Vagina (tissue), 2 donors: ENCODE measurements at places on chromosomes 7 and 10.

DNA sequence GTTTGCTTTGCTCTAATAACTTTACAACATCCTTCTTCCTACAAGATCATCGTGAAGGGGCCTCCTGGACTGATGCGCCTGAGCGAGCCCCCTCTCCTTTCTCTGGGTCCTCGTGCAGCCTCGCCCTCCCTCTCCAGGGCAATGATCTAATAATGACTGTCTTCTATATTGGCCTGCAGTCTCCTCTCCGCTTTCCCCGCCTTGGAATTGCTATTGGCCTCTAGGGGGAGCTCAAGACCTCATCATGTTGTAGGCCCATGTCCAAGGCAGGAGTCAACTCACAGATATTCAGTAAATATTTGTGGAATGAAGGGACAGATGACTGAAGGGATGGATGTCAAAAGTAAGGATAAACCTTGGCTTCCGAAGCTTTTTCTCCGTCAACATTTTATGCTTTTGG, 1180.3 kb downstream of the TYW1 start:
- no peak for DNase-seq

- no peak for DNase-seq
Measured at GRCh38 chr10:62735464-62736167, 68.9 kb upstream of the ADO start.

DNA sequence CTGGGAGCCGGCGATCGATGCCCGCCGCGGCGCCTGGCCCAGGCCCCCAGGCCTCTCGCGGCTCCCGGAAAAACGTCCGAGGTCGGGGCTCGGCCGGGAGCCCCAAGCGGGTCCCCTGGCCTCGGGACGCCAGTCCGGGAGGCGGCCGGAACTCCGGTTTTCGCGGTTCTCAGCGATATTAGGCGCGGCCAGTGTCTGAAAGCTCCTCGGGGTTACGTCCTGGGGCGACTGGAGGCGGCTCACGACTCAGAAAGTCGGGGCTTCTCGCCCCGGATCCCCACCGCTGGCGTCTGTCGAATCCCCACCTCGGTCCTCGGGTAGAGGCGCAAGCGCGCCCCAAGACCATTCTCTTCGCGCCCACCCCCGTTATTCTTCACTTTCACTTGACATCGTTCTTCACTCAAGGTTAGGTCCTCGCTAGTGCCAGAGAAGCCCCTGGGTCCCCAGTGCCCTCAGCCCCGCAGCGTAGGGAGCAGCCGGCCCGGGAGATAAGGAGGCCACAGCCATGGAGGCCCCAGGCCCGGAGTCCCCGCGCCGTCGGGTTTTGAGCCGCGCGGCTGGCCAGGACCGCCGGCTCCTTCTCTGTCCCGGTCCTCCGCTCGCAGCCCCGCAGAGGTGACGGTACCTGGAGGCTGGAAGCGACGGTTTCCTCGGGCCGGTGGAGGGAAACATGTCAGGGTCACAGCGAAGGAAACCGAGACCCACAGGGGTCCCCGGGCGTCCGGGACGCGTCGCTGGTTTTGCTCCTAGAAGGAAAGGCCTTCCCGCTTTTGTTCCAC, 35.2 kb upstream of the EBLN1 start:
- DNase-seq, result no peak

GRCh38 chr10:107163881-107164861, at the start of gene SORCS1:
TSS of gene SORCS1 (minus strand) at chr10:107164706.
- no peak for DNase-seq

GRCh38 chr7:47967123-47967522, 12.3 kb downstream of the HUS1 start:
- no peak for DNase-seq

GRCh38 chr7:105678811-105679495, 97.7 kb upstream of the EFCAB10 start:
- peak; percentile 93 for DNase-seq

- DNase-seq, result no peak
Measured at GRCh38 chr10:76298329-76298728, 866.9 kb downstream of the LRMDA start.

- DNase-seq, result no peak
Measured at GRCh38 chr7:22214000-22214399, 143.0 kb downstream of the RAPGEF5 start.

DNA sequence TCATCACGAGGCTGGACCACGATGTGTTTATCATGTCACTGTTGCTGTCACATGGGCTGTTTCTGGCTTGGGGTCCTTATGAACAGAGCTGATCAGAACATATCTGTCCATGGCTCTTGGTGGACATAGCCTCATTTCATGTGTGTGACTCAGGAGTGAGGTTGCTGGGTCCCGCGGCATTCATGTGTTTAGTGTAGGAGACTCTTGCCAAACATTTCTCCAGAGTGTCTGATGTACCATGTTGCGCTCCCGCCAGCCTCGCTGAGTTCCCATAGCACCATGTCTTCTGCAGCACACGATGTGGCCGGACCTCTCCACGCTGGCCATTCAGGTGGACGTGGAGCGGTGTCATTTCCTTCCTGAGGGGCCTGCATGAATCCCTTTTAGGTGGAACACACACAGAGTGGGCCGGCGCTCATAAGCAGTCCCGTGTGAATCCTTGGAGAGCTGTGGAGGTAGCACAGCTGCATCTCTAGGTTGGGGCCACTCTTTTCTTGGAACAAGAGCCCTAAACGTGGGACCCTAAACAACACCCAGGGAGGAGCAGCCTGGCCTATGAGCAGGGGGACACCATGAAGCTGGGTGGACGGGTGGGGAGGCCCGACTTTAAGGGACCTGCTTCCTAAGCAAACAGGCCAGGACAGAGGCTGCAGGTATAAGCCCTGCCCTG, 134.6 kb downstream of the LHPP start:
- DNase-seq, result no peak

- no peak for DNase-seq
Measured at GRCh38 chr10:80492848-80493521, 38.9 kb downstream of the TSPAN14 start.

- DNase-seq, result no peak
Measured at GRCh38 chr7:131642429-131642828, 86.0 kb upstream of the PODXL start.

GRCh38 chr7:98713165-98713810, 96.2 kb downstream of the NPTX2 start:
- DNase-seq, result no peak

DNA sequence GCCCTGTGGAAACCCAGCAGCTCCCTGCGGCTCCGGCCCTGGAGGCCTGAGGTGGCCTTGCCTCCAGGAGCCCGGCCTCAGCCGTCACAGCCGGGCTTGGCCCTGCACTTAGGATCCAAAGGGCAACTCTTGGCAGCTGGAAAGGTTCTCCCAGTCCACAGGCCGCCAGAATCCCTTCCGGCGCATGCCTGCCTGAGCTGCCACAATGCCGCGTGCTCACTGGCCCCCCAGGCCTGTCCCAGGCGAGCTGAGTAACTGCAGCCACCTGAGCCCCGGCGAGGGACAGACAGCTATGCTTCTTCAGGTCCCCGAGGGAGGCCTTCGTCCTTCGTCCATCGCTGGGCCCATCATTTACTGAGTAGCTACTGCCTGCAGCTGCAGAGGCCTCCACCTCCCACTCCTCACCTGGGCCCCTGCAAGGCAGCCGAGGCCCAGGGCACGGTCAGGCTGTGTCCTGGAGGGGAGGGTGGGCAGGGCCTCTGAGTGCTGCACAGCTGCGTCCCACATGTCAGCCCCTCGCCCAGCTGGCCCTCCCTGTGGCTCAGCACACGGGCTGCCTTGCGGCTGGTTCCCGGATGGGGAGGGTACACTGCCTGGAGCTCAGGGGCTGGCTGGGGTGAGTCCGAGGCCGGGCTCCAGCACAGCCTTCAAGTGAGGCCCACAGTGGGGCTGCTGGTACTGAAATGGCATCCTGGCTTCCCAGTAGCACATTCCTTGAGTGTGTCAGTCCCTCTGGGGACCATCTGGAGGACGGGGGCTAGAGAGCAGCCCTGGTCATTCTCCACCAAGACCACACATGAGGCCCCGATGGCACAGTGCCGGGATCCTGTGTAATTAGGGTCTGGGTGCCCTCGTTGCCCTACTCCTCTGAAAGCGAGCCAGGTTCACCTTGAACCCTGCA, 172.5 kb downstream of the ELFN1 start:
- DNase-seq, result no peak

DNA sequence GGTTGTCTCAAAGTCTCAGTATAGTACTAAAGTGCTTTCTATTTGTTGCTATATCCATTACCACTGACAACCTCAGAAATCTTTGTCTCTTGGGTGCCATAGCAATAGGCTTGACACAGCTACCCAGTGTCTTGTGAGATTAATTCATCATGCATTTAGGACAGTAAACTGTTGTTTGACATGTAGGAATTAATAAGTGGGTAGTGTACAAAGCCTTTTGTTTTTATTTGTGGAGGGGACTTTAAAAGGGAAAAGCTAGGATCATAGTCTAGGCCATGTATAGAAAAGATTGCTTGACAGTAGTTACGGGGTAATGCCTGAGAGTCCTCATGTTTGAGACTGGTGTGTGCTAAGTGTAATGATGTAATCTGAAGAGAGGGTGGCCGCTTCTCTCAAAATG, 102.6 kb upstream of the AGR3 start:
- DNase-seq, result no peak

DNA sequence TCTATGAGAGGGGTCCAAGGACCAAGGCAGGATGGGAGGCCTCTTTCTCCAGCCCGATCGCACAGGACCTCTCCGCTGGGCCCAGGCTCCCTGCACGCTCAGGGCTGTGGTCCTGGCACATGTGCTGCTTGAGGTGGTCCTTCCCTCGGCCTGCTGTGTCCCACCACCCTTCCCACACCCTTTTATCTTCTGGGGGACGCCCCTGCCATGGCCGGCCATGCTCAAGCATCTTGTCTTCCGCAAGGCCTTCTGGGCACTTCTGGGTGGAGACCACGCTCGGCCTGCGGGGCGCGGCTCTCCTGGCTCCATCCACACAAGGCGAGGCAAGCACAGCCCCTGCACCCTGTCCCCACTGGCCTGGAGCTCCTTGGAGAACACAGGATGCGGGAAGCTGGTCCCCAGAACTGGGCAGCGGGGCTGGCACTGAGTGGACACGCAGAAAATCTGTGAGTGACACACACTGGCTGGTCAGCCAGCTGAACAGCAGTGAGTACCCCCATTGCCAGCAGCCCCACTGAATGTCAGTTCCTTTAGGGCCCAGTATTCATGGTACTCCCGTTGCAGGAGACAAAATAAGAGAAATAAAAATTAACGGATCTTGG, 115.9 kb downstream of the TCERG1L start:
- no peak for DNase-seq

DNA sequence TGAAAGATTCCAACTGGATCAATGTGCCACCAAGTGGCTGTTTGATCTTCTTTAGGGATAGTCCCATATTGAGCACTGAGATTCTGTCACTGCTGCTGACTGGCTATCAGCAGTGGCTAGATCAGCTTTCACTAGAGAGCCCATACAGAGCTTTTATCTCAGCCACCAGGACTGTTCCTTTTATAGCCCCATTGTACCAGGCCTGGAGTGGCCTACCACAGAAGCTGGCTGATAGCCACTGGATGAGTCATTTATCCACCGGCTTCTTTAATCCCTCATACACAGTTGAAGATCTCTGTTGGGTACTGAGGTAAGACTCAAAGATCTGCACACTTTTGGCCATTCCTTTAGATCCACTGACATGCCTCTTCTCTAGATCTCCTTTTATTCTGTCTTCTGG, 1101.1 kb downstream of the SORCS3 start:
- no peak for DNase-seq

- DNase-seq, result no peak
Measured at GRCh38 chr7:235576-236395, 43.4 kb downstream of the FAM20C start.

DNA sequence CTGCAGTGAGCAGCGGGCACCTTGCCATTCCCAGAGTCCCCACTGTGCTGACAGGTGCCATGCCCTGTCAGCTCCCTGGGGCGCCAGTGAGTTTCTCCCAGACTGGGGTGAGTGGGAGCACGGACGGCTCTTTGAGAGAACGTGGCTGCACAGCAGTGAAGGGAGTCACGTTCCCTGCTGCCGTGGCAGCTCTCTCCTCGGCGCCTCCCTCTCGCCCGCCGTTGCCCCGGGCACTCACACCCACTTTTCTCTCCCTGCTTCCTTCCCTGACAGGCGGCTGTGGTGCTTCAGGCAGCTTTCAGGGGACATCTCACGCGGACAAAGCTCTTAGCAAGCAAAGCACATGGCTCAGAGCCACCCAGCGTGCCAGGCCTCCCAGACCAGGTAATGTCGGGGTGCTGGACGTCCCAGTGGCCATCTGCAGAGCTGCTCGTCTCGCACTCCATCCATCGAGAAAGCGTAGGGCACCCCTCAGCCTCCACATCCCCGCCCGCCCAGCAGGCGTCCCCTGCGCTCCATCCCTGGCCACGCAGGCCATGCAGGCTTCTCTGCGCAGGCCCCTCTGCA, 27.1 kb upstream of the TTYH3 start:
- DNase-seq, result no peak

DNA sequence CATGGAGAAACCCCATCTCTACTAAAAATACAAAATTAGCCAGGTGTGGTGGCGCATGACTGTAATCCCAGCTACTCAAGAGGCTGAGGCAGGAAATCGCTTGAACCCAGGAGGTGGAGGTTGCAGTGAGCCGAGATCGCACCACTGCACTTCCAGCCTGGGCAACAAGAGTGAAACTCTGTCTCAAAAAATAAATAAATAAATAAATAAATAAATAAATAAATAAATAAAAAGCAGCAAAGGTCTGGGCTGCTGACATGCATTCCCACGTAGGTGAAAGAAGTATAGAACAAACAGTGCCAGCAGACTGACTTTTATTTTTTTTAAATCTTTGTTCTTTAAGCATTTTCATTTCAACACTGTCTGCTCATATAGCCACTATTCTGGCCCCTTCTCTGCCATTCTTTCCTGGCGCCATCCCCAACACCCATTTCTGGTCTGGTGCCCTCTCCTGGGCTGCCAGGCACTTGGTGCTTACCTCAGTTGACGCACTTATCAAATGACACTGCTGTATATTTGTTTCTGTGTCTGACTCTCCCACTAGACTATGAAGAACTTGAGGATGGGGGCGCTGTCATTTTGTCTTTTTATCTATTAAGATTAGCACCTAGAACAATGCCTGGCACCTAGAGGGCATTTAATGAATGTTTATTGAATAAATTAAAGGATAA, 15.6 kb downstream of the FAM107B start:
- DNase-seq, result no peak

DNA sequence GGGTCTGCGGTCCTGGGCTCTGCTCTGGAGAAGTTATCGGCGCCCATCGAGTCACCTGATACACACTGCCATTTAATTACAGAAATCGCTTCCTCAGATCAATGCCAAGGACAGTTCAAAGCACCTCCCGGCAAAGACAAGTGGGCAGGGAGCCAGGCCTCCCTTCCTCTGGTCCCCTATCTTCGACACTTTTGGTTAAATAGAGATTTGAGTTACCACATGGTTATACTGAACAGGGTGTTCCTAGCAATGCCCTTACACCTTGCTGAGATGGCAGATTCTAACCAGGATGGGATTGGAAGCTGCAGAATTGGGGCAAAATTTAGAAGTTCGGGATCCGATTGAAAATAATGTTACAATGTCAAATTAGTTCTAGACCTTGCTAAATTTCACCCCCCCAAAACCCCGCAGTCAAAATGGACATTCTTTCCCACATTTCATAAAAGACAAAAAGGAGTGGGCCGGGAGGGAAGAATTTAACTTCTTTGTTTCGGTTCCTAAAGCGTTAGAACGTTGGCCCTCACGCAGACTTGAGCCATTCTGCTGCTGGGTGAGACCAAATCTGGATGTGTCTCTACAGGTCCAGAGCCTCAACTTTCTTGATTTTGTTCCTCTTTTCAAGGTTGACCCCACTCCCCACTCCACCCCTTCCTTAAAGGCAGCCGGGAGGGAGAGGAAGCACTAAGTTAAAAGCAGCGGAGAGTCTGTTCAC, 2.2 kb upstream of the DLX5 start:
- DNase-seq, result no peak
